ENCODE measurements at places on chromosomes 3 and 15. TPM values are rescaled to one million over a fixed set of nuclear protein-coding genes. Genes with fewer than 3 reads are reported as not detected.
A peak's percentile ranks its signal among the peaks of the same experiment; 100 is the strongest.

RTP1 gene
- polyA plus RNA-seq: not detected

ZBTB47 gene
- 9.0 TPM for polyA plus RNA-seq

CFAP100 gene
- not detected for polyA plus RNA-seq

BFSP2 gene
- polyA plus RNA-seq: not detected

GP9 gene
- polyA plus RNA-seq: not detected

RASGRF1 gene
- 8.4 TPM for polyA plus RNA-seq

A4GNT gene
- polyA plus RNA-seq: 1.2 TPM

ERICH6 gene
- polyA plus RNA-seq: not detected

PLCL2 gene
- polyA plus RNA-seq: 1.8 TPM

CGNL1 gene
- polyA plus RNA-seq: 7.3 TPM

SLC22A14 gene
- 0.15 TPM for polyA plus RNA-seq

SEC61A1 gene
- polyA plus RNA-seq: 214 TPM

SEMA3F gene
- polyA plus RNA-seq: 8.8 TPM

ZNF660 gene
- 0.76 TPM for polyA plus RNA-seq

- no peaks in the 10 kb centered on the region for H3K4me1 ChIP-seq
- no peak for DNase-seq
- H3K36me3 ChIP-seq: no peaks in the 10 kb centered on the region
- H3K27ac ChIP-seq: no peak overlapping the region
- no peaks in the 10 kb centered on the region for H3K27me3 ChIP-seq
- H3K4me3 ChIP-seq: no peak overlapping the region
These were observed 86.7 kb upstream of the LIMD1 start for GRCh38 chr3:45507820-45508317.

GRCh38 chr3:171156401-171157010, 130.0 kb upstream of the SLC2A2 start:
- no peaks in the 10 kb centered on the region for H3K36me3 ChIP-seq
- H3K4me3 ChIP-seq: no peak overlapping the region
- H3K27me3 ChIP-seq: no peaks in the 10 kb centered on the region
- H3K27ac ChIP-seq: no peak overlapping the region

DNA sequence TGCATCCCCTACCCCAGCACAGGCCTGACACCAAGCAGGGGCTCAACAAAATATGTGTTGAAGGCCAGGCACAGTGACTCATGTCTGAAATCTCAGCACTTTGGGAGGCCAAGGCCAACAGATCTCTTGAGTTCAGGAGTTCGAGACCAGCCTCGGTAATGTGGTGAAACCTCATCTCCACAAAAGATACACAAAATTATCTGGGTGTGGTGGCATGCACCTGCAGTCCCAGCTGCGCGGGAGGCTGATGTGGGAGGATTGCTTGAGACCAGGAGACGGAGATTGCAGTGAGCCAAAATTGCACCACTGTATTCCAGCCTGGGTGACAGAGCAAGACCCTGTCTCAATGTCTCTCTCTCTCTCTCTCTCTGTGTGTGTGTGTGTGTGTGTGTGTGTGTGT, 30.7 kb upstream of the CYP11A1 start:
- no peak overlapping the region for H3K4me3 ChIP-seq
- H3K36me3 ChIP-seq: no peaks in the 10 kb centered on the region
- DNase-seq: no peak
- no peaks in the 10 kb centered on the region for H3K27me3 ChIP-seq
- H3K27ac ChIP-seq: no peak overlapping the region

DNA sequence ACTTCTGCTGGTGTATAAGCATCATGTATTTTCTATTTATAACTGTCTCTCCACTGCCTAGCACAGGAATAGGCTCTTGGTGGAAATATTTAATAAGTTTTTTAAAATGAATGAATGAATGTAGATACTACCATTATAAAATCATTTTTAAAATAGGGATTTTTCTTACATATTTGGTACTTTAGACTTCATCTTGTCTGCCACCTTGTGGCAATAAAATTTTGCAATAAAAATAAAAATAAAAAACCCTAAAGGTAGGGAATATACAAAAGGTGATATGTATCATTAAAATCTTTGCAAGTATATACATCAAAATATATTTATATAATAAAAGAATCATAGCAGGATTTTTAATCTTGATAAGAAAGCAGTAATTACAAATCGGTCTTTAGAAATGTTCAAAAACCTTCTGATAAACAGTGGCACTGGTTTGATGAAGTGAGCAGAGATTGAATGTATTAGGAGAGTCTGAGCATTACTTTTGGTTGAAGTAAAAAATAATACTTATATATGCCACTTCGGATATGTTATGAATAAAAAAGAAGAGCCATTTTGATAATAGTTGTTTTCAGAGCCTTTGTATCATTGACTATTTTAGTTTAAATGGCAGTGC, 95.2 kb downstream of the SPATA16 start:
- no peaks in the 10 kb centered on the region for H3K36me3 ChIP-seq
- H3K4me3 ChIP-seq: no peak overlapping the region
- H3K27me3 ChIP-seq: peaks cover 4% of the 10 kb centered on the region
- DNase-seq: no peak

GRCh38 chr3:86427343-86427742, 563.6 kb downstream of the VGLL3 start:
- H3K27me3 ChIP-seq: no peaks in the 10 kb centered on the region
- H3K36me3 ChIP-seq: no peaks in the 10 kb centered on the region
- H3K4me1 ChIP-seq: no peaks in the 10 kb centered on the region
- no peak overlapping the region for H3K27ac ChIP-seq

GRCh38 chr3:160403028-160403545, 3.6 kb downstream of the SMC4 start:
- DNase-seq: no peak
- H3K4me1 ChIP-seq: peaks cover 13% of the 10 kb centered on the region
- H3K4me3 ChIP-seq: no peak overlapping the region
- H3K27ac ChIP-seq: no peak overlapping the region

DNA sequence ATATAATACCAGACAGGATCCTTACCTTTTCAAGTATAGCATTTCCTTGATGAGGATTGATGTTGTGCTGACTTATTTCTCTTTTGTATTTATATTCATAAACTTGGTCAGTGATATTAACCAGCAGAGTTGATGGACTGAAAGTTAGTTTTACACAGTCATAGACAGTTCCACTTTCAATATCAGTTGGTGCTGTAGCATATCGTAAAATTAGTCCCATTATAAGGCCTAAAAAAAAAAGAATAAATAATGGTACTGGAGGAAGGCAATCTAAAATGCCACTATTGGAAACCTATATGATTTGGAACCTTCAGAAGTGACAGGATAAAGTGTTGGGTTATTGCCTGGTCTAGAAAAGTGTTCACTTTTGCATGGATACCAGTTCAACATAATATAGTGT, 16.3 kb downstream of the SLC9A9 start:
- no peak overlapping the region for H3K4me3 ChIP-seq
- H3K27me3 ChIP-seq: no peaks in the 10 kb centered on the region
- no peaks in the 10 kb centered on the region for H3K4me1 ChIP-seq
- H3K36me3 ChIP-seq: no peaks in the 10 kb centered on the region
- DNase-seq: no peak
- no peak overlapping the region for H3K27ac ChIP-seq

GRCh38 chr3:139835830-139836683, 98.9 kb upstream of the CLSTN2 start:
- H3K36me3 ChIP-seq: no peaks in the 10 kb centered on the region
- H3K27me3 ChIP-seq: no peaks in the 10 kb centered on the region
- peak overlapping the region; percentile 58 for H3K27ac ChIP-seq
- peak; percentile 89 for DNase-seq
- H3K4me3 ChIP-seq: no peak overlapping the region

GRCh38 chr3:31167666-31168065, 273.2 kb upstream of the GADL1 start:
- DNase-seq: no peak
- H3K27me3 ChIP-seq: no peaks in the 10 kb centered on the region
- H3K4me3 ChIP-seq: no peak overlapping the region
- no peak overlapping the region for H3K27ac ChIP-seq
- H3K4me1 ChIP-seq: no peaks in the 10 kb centered on the region

DNA sequence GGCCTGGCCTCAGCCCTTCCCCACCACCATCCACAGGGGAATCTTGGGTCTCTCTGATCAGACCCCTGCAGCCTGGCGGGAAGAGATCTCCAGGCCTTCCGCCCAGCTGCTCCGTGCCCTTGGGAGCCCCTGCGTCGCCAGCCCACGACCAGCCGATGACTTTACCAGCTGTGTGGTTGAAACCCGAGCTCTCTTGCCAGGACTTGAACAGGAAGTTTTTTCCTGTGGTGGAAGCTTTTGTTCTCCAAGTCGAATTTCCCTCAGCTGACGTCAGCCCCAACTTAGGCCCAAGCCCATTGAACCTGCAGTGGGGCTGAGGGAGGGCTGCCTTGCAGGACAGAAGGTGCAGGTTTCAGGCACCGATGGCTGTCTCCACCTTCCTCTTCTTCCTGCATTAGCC, 51.7 kb upstream of the SMAD3 start:
- H3K27ac ChIP-seq: no peak overlapping the region
- H3K4me3 ChIP-seq: no peak overlapping the region
- H3K27me3 ChIP-seq: no peaks in the 10 kb centered on the region
- H3K4me1 ChIP-seq: peaks cover 8% of the 10 kb centered on the region
- H3K36me3 ChIP-seq: no peaks in the 10 kb centered on the region

DNA sequence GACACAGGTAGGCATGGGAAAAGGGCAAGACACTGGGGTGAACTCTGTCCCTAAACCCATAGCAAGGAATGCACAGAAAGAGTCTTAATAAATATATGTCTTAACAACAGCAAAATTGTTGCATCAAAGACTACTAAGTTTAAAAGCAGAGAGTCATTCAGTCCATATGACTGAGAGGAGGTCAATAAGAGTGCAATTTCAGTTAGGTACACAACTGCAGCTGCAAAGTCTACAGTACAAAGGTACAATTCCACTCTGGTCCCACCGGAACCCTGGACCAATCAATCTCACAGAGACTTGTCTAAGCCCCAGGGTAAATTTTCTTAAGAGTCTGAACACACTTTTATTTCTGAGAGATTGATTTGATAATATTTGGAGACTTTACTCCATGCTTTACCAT, 6.9 kb downstream of the CP start:
- H3K4me3 ChIP-seq: no peak overlapping the region
- H3K27me3 ChIP-seq: no peaks in the 10 kb centered on the region
- DNase-seq: no peak
- H3K27ac ChIP-seq: no peak overlapping the region
- H3K36me3 ChIP-seq: no peaks in the 10 kb centered on the region
- no peaks in the 10 kb centered on the region for H3K4me1 ChIP-seq

DNA sequence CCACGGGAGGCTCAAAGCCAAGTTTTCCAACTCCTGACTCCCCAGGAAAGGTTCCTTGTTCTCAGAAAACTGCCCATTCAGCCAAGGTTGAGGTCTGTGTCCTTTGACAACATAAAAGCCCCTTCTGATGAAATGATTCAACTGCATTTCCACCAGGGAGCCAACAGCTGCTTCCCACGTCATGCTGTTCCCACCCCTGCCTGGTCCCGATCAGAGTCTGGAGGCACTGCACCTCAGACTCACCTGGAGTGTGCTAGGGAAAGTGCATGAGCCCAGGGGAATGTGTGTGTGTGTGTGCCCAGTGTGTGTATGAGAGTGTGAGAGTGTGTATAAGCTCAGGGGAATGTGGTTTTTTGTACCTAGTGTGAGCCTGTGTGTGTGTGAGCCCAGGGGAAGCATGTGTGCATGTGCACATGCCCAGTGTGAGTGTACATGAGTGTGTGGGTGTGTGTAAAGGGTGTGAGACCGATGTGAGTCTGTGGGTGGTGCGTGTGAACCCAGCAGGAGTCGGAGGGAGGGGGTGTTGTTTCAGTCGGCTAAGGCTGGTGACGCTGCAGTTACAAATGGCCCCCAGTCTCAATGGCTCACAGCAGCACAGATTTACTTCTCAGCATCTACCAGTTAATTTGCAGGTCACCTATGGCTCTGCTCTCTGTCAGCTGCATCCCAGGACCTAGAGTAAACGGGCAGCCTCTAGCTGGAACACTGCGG, 20.3 kb upstream of the SLC6A1 start:
- no peaks in the 10 kb centered on the region for H3K4me1 ChIP-seq
- no peak for DNase-seq
- no peaks in the 10 kb centered on the region for H3K36me3 ChIP-seq
- H3K27me3 ChIP-seq: no peaks in the 10 kb centered on the region
- no peak overlapping the region for H3K4me3 ChIP-seq

- no peak overlapping the region for H3K4me3 ChIP-seq
- no peak for DNase-seq
- H3K4me1 ChIP-seq: no peaks in the 10 kb centered on the region
- no peaks in the 10 kb centered on the region for H3K27me3 ChIP-seq
These were observed 42.3 kb downstream of the FSD2 start for GRCh38 chr15:82763361-82764116.

DNA sequence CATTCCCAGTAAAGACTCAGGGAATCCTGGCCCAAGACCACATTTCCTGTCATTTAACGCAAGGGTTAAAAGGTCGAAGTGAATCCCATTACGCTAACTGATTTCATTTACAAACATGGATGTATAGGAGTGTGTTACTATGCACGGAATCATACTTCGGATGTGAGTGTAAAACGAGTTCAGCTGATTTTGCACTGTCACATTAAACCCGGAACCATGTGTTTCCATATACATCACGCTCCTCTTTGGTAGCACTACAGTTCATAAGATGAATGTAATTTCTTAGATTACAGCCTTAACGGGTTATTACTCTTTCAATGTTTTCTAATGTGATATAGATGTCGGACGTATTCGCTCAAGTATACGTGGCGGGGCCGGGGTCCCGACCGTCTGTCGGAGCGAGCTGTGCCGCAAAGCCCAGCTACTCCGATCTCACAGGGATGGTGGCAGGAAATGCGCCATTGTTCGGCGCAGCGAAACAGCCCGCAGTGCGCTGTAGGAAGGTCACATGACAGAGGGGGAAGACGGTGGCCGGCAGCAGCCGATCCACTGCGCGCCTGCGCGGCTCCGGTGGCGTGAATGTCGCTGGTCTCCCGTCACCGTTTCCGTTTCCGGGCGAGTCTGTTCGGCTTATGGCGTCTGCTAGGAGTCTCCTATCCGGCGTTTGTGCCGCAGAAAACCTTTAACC, 97.3 kb downstream of the NPAP1 start:
- peak; percentile 77 for DNase-seq
- H3K4me3 ChIP-seq: peak overlapping the region; percentile 46
- H3K27me3 ChIP-seq: peaks cover 11% of the 10 kb centered on the region
- no peaks in the 10 kb centered on the region for H3K36me3 ChIP-seq
- peak overlapping the region; percentile 40 for H3K27ac ChIP-seq
